ENCODE measurements at places on chromosomes 3 and 15.
A peak's percentile ranks its signal among the peaks of the same experiment; 100 is the strongest.

- DNase-seq, result no peak
Observed at GRCh38 chr3:11563159-11563864, 80.4 kb downstream of the VGLL4 start.

- no peak for DNase-seq
Observed at GRCh38 chr15:38088971-38089370, 154.5 kb downstream of the TMCO5A start.

DNA sequence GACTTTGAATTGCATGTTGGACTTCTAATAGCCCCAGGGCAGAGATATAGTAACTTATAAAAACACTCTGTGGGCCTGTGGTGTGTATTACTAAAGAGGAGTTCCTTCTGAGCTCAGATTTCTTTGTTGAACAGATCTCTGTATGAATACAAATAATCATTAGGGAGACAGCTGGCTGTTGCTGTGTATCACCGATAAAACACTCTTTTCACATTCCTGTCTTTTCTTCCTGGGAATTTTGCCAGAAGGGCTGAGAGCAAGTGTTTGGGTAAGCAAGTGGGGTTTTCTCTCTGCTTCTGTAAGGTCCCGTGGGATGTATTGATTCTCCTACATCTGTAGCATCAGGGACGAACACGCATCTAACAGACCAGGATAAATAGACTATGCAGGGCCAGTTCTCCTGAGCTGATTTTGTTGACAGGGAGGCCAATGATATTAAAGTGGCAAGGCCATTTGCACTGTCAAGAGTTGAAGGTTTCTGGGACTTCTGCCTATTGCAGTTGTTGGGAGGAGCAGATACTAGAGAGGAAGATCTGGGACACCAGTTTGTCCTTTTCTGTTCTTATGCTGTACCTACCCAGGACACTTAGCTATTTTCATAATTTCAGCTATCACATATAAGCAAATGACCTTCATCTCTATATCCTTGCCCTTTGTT lies 225.9 kb upstream of the CD96 start:
- DNase-seq, result no peak

DNA sequence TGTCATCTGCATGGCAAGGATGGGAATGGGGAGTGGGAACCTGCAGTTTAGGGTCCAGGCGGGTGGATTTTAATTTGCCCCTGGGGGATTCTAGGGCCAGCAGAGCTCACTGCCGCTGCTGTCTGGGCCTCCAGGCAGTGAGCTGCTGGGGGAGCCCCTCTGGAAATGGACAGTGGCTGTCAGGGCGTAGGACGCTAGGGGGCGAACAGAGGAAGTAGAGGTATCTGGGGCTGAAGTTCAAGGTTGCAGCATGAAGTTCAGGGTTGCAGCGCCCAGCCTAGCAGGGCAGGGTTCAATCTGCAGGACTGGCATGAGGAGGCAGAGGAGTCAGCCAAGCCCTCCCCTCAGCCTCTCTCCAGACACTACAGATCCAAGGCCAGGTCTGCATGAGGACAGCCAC lies 49.5 kb downstream of the APBA2 start:
- DNase-seq, result no peak

DNA sequence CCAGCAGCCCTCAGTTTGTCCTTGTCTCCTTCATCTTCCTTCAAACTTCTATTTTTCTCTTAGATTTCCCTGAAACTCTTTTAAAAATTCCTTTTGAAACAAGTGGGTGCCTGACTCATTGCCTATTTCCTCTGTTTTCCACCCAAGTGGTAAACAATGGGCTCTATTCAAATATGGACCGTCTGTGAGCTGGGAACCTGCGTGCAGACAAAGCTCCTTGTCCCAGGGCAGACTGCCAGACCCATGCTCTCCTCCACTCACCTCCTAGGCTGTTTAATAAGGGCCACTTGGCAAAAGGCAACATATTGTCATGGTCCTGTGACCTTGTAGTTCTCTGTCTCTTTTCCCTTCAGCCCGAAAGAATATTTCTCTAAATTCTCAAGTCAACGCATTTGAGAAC lies 332.7 kb upstream of the THBS1 start:
- DNase-seq, result peak; percentile 41

DNA sequence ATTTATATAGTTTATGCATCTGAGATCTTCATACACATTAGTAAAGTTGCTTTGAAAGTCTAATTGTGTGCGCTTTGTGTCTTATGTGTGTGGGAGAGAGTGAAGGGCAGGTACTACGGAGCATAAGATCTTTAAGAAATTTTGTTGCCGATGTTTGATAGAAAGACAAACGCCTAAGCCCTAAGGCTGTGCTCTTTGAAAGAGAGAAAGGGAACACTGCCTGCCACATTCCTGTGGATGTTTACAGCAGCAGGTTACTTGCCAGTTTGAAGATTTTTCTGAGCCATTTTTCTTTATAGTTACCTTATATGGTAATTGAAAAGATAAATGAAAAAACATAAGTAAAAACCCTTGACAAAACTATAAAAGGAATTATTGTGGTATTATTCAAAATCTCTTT lies 17.0 kb downstream of the DTWD1 start:
- no peak for DNase-seq

GRCh38 chr3:156351783-156352182 lies 203.1 kb downstream of the SSR3 start:
- no peak for DNase-seq

DNA sequence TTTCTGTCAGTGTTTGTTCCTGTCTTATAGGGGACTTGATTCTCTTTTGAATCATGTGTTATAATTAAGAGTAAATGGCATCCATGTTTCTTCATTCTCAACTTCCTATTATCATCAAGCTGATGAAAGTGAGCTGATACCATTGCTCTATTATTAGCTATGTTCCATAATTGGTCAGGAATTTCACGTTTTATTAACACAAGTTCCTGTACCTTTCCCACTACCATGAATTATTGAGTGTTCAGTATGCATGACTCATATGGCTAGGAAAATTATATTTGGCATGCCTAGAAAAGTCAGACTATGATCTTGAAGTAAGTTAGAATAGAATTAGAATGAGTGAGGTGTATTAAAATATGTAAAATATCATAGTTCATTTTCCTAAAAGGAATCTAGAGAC lies 278.9 kb upstream of the LRRC3B start:
- DNase-seq, result no peak

- DNase-seq, result no peak
Observed at GRCh38 chr3:159937561-159938166, 51.0 kb upstream of the IL12A start.

GRCh38 chr15:81293728-81294515 lies 30.0 kb downstream of the STARD5 start:
- no peak for DNase-seq

- DNase-seq, result peak; percentile 62
Observed at GRCh38 chr15:69126054-69126469, 34.4 kb upstream of the GLCE start.

GRCh38 chr15:81312790-81313543 lies 11.0 kb downstream of the STARD5 start:
- no peak for DNase-seq

DNA sequence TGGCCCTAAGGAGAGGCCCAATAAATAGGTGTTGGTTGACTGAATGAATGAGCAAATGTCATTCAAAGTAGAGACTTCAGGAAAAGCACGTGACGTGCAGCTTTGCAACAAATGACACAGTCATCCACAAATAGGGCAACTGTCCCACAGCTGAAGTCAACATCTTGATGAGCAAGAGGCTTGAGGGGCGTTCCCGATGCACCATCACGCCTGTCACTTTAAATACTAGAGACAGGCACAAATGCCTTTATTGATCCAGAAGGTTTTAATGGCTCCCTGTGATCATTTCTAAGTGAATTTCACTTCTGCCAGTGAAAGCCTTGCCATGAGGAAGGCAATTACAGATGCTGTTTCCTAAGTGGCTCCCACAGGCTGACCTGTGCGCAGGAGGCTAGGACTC lies 43.6 kb downstream of the ABTB1 start:
- no peak for DNase-seq

DNA sequence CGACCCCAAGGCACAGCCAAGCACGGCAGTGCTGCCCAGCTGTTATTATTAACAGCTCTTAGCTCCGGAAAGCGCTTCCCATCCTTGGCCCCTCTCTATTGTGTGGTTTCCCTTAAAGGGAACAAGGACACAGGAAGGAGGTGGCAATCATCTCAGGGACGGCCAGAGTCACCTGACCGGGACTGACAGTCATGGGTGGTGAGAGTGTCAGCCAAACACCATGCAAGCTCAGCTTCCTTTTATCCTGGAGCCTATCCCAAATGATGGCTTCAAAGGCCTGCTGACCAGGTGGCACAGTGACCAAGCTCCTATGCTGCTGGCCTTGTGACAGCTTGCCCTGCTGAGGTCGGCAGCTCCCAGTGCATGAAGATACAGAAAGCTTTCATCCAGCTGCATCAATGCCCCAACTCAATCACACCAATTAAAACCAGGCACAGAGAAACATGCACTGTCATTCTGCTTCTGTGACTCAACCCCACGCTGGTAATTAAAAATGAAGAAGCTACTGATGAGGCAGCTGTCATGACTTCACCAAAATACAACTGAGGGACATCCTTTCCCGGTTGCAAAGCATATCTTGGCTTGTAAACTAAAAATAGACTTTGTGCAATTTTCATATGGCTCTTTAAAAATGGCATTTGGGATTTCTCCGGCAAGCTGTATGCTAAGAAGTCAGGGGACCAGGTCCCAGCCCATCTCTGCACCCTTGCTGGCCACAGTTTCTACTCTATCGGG lies 34.0 kb downstream of the PCSK6 start:
- DNase-seq, result peak; percentile 81

DNA sequence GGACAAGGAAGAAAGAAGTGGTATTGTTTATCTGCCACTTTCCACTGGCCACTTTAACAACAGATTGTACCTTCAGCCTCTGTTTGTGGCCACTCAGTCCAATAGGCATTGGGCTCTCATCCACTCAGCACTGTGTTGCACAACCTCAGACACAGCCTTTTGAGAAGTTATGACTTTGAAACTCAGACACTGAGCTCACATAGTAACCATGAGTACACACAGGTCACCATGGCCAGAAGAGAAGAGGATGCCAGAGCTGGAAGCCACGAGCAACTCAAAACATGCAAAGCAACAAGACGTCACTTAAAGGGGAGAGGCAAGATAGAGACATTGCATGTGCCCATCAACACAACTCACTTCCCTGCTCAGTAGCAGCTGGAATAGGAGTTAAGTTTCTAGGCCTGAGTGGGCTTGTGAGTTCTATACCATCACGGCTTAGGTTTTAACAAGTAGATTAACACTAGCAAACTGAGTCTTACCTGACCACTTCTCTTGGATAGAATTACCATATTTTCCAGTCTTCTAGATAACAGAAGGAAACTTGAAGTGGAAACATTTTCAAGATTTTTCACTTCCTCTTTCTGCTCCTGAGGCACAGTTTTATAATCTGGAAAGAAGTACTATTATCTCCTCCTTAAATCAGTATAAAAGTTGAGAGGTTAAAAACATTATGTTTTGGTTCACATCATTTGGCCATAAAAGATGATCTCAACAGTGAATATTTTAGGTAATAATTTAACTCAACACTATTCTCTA lies 103.5 kb downstream of the IMPG2 start:
- no peak for DNase-seq

DNA sequence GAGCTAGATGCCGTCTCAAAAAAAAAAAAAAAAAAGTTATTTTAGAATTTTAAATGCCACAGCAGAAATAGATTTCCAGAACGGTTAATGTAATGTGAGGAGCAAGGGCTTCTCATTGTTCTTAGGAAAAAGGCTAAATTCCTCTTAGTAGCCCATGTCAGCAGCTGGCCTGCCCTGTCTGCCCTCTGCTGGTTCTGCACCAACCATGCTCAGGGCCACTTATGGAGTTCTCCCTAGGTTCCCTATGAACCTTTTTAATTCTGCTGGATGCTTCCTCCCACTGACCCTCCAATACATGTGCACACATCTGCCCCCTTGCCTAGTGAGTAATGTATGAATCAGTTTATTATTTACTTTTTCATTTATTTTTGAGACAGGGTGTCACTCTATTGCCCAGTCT lies 32.2 kb upstream of the DPPA4 start:
- peak; percentile 55 for DNase-seq

GRCh38 chr15:92648190-92648875 lies 7.2 kb downstream of the FAM174B start:
- no peak for DNase-seq

- peak; percentile 60 for DNase-seq
Observed at GRCh38 chr3:66195347-66195783, 25.4 kb upstream of the SLC25A26 start.

- DNase-seq, result no peak
Observed at GRCh38 chr15:89486726-89487050, 9.7 kb downstream of the RHCG start.

GRCh38 chr15:62727501-62727900 lies 315.0 kb upstream of the TPM1 start:
- DNase-seq, result no peak

DNA sequence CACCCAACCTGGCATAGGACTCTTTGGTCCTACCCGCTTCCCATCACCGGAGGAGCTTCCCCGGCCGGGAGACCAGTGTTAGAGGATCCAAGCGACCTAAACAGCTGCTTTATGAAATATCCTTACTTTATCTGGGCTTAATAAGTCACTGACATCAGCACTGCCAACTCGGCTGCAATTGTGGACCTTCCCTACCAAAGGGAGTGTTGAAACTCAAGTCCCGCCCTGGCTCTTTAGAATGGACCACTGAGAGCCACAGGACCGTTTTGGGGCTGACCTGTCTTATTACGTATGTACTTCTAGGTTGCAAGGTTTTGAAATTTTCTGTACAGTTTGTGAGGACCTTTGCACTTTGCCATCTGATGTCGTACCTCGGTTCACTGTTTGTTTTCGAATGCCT lies 761.2 kb upstream of the LMCD1 start:
- DNase-seq, result peak; percentile 71

All from right lobe of liver (tissue), 6 donors.